COR-L47 (cell line): ENCODE measurements at places on chromosomes 1 and 21.

DNA sequence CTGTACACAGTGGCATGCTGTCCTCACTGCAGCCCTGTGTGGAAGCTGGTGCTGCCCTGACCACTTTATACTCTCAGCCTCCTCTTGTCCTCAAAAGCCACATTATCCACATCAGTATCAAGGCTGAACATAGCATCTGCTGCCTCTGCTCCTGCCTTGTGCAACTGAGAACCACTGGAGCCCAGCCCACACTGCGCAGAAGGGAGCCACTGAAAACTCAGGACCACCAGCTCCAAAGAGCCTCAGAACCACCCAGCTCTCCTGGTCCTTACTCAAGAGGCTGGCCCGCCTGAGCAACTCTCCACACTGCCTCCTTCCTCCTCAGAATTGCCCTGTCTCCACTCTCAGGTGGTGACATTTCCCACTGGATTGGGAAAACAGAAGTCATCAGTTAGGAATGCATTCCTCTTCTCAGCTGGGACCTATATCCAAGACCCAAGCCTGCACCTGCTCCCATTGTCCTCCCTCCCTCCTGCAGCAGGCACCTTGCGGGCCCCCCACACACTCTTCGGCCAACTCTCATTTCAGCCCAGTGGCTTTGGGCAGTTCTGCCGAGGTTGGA is 7.0 kb upstream of the KISS1 start:
- no peak for DNase-seq

DNA sequence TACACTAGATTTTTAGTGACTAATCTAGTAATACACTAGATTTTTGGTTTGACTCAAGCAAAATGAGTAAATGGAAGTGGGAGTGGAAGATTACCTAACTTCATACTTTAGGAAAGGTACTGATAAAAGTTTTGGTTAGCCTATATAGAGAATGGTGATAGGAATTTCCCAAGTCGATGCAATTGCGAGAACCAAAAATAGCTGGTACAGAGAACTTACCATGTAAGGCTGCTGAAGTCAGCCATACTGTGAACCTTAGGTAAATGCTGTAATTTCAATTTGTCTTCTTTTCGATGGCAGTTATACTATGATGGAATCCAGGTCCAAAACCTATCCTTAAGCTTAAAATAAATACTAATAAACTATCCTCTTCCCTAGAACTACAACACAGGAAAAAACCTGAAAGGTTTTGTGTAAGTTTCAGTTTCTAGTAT is 4.6 kb downstream of the PNRC2 start:
- no peak for DNase-seq

DNA sequence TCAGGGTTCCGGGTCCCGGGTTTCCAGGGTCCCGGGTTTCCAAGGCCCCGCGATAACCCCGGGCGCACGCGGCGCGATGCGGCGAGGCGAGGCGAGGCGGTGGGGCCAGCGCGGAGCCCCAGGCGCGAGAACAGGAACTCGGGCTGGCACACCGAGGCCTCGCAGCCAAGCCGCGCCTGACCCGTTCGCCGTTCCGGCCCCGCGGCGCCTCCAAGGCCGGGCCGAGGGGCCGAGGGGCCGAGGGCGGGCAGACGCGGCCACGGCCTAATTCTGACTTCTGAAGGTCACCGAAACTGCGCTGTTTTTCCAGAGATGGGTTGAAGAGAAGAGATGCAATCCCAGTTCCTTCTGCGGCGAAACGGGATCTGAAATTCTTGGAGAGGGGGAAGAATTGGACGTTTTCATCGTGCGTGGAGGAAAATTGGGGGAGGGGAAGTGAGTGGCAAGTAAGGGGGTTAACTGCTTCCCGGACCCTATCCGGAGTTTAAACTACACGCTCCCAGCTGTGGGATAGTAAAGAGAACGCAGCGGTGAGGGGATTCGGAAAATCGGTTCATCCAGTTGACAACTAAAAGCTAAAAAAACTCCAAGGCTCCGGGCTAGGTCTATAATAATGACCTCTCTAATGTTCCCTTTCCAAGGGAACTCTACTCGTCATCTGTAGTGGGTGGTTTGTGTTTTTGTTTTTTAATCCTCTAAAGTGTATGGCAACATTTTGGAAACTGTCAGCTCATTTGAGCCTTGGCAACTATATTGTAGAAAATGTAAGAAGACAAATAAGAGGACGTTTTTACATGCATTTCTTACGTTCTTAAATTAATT is 8.2 kb downstream of the TBX15 start:
- no peak for DNase-seq

- DNase-seq = no peak
Observed at GRCh38 chr1:221336126-221336525, 405.8 kb downstream of the DUSP10 start.

GRCh38 chr1:12447307-12447706 is 170.7 kb downstream of the DHRS3 start:
- DNase-seq = no peak

- no peak for DNase-seq
Observed at GRCh38 chr1:70675737-70676156, 264.7 kb downstream of the CTH start.

DNA sequence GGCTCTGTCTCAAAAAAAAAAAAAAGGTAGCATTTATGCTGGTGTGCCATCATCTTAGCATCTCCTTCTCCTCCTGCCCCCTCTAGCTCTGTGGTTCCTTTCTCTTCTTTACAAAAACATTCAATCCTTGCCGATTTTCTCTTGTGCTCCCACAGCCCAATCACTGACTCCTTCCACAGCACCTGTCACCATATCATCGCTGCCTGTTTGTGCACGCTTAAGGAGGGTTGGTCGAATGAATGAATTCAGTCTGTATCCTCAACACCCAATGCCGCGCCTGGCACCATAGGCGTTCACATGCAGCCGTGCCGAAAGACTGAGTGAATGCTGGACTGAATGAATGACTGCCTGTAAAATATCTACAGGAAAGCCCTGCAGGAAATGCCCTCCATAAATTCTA is 7.9 kb downstream of the RNU5D-1 start:
- no peak for DNase-seq

DNA sequence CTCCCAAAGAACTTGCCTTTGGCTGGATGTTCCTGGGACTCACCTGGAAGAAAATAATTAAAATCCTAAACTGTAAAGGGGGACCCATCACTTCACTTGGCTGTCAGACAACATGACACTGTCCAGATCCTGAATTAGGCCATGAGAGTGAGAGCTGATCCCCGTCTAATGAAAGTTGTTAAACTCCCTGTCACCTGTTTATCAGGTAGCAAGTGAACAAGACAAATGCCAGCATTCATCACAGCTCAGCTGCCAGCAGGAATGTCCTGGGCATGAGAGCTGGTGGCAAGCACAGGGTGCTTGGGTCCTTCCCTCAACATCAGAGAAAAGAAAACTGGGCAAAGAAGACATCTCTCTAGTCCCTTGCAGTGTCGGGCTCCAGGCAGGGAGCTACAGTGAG is 23.8 kb downstream of the PMVK start:
- DNase-seq = no peak

DNA sequence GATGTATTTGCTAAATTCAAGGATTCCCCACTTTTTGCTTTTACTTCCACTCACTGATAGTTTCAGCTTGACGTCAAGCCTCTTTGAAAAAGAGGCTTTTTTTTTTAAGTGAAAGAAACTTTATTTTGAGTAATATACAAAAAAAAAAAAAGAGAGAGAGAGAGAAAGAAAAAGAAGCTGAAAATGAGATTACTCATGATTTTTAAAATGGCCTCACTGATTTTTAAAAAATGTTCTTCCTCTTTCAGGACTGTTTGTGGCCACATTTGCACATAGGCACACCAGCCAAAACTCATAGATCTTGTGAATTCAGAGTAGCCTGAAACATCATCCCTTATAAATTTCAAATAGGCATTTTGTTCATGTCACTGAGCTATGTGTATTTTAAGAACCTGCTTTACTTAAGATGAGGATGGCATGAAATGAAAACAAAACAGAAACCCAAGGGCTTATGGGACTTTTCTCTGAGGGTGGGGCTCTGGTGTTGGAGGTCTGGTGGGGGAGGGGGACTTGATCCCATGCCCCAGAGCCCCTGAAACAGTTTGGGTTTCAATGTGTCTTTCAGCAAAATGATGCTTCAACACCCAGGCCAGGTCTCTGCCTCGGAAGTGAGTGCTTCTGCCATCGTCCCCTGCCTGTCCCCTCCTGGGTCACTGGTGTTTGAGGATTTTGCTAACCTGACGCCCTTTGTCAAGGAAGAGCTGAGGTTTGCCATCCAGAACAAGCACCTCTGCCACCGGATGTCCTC is 6.1 kb downstream of the ATF3 start:
- no peak for DNase-seq

GRCh38 chr1:150235294-150235851 is 539 bp downstream of the ANP32E start:
- no peak for DNase-seq

DNA sequence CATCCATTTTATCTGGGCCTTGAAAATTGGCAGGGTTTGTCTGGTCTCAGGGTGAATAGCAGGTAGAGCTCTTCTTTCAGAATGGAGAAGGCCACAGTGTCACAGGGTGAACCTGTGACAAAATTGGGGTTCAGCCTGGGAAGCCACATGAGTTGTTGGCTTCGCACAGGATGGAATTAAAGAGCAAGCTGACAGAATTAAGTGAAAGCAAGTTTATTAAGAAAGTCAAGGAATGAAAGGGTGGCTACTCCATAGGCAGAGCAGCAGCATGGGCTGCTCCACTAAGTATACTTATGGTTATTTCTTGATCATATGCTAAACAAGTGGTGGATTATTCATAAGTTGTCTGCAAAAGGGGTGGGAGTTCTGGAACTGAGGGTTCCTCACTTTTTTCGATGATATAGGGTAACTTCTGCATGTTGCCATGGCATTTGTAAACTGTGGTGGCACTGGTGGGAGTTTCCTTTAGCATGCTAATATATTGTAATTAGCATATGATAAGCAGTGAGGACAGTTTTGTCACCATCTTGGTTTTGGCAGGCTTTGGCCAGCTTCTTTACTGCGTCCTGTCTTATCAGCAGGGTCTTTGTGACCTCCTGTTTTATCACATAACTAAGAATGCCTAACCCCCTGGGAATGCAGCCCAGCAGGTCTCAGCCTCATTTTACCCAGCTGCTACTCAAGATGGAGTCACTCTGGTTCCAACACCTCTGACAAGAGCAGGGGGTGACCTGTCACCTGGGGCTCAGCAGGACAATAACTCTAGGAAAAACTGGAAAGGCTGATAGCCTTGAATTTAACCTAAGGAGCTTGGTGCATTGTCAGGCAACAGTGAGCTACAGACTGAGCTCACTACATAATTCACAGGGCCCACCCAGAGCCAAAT is 5.1 kb downstream of the IFNAR2 start:
- no peak for DNase-seq

- DNase-seq = peak; percentile 94
Observed at GRCh38 chr1:36771660-36772284, 262.5 kb downstream of the GRIK3 start.

DNA sequence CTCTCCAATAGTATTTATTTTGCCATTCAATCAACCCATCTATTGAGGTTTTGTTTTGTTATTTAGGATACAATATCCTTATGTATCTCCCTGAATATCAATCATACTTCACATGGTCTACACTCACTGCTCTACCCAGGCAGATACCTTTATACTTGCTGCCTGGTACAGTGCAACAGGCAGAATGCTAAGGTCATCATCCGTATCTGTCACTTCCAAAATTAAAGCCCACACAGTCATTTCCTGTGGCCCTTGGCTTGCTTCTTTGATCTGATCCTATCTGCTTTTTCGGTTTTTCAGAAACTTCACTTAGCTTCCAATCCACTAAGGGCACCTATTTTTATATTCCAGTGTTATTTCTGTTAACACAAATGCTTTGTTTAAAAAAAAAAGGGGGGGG is 22.3 kb upstream of the ZZZ3 start:
- no peak for DNase-seq

GRCh38 chr21:44896561-44897286 is 23.2 kb upstream of the PTTG1IP start:
- no peak for DNase-seq

- DNase-seq = no peak
Observed at GRCh38 chr21:34170886-34171285, 97.5 kb downstream of the MRPS6 start.

- DNase-seq = no peak
Observed at GRCh38 chr1:179953974-179954492, 577 bp upstream of the CEP350 start.

DNA sequence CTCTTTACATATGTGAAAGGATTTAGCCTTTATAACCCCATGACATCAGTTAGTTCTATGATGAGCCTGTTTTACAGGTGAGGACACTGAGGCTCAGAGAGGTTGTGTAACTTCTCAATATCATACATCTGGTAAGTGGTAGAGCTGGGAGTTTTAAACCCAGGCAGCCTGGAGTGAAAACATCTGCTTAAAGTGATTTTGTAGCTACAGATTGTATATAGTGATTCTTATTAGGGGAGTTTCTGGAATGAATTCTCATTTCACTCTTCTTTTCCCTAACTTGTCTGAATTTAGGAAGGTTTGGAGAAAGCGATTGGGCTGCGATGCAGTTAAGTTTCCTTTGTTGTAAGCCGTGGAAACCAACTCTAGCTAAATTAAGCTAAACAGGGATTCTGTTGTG is 175.6 kb downstream of the CAMTA1 start:
- no peak for DNase-seq

DNA sequence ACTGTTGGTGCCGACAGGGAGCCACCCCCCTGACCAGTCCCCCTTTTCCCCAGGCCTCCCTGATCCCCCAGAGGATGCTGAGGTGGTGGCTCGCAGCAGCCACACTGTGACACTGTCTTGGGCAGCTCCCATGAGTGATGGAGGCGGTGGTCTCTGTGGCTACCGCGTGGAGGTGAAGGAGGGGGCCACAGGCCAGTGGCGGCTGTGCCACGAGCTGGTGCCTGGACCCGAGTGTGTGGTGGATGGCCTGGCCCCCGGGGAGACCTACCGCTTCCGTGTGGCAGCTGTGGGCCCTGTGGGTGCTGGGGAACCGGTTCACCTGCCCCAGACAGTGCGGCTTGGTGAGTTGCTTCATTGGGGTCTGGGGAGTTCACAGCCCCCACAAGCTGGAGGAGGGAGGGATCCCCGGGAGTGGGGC is 89.2 kb downstream of the TRIM11 start:
- DNase-seq = no peak

DNA sequence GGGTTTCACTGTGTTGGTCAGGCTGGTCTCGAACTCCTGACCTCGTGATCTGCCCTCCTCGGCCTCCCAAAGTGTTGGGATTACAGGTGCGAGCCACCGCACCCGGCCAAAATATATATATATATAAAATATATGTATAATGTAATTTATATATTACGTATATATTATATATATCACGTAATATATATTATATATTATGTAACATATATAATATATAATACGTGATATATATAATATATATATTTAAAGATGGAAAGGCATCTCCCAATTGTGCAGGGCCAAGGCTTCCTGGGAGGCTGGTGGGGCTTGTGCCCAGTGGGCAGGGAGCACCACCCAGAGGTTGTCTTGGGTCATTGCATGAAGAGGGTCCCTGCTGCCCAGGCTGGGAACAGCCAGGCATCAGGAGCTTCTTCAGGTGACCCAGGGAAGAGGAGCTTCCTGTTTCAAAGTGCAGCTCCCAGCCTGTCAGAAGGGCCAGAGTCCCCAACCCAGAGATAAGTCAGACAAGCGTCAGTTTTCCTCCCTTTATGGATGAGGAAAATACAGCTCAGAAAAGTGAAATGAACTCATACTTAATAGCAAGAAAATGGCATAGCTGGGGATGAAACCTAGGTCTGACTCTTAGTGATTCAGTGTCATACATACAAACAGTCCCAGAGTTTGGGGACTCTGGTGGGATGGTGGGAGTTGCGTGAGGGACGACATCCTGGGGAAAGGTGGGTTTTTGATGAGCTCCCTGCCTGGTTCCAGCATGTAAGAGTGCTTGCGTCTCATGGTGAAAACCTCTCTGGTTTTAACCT is 12.0 kb downstream of the UBE2Q1 start:
- peak; percentile 60 for DNase-seq
